ENCODE measurements at places on chromosomes 2 and 18.

DNA sequence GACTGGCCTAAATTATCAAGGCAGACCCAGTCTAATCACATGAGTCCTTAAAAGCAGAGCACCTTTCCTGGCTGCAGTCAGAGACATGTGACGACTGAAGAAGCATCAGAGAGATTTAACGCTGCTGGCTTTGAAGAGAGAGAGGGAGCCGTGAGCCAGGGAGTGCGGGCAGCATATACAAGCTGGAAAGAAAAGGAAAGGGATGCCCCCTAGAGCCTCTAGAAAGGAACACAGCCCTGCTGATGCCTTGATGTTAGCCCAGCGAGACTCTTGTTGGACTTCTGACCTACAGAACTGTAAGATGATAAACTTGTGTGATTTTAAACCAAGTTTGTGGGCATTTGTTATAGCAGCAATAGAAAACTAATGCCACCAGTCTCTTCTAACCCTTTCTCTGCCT, 58.1 kb downstream of the HEATR5B start:
- no peak for DNase-seq

DNA sequence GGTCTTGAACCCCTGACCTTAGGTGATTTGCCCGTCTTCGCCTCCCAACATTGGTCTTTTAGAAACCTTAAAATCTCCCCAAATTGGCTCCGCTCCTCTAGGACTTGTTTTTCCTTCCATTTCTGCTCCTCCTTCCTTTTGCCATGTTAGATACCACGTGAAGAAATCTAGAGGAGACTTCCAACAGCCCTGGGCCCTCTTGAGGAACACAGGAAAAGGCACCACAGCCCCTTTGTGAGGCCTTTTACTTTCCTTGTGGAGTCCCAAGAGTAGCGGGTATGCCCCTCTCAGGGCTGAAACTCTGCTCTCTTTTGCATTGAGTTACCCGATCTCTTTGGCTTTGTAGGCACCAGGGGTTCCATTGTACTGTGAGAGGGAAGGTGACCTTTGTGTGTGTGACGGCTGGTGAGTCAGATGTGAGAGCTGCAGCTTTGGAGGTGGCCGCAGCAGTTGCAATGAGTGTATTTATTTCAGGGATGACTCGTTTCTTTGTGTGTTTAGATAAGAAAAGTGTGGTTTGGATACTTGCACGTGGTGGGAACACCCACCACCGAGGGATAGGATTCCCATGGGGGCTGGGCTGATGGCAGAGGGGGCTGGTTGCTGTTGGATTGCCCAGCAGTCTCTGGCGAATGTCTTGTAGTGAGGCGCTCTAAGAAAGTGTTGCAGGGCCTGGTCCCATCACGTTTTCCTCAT, 218.4 kb upstream of the HS6ST1 start:
- DNase-seq = peak; percentile 78

- DNase-seq = no peak
Measured at GRCh38 chr2:56177420-56178220, 6.2 kb upstream of the CCDC85A start.

GRCh38 chr2:187715590-187715989, 161.4 kb upstream of the TFPI start:
- no peak for DNase-seq

DNA sequence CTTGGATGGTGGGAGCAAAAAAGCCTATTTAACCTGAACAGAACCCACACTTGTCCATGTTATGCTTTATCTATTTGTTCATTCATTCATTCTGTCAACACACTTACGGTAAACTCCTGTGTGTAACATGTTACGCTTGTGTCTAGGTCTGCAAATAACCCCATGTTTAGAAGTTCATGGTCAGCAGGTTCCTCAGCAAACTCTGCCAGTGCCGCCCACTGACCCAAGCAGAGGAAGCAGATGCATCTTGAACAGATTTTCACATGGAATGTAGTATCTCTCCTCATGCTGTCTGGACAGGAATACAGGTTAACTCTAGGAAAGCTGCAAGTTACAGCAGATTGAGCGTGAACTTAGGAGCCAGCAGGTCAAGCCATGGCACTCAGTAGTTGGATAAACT, 213.7 kb upstream of the COPS8 start:
- DNase-seq = no peak

- no peak for DNase-seq
Measured at GRCh38 chr2:138948070-138948539, 167.9 kb upstream of the NXPH2 start.

Measured in T-helper 2 cell treated with Interferon-gamma antibody and Interleukin-4, amounts not matched to agents 5 μg/mL and 100 μg/mL, for 36 hours (primary cell).